ENCODE measurements at places on chromosomes 1 and 21. TPM values are rescaled to one million over a fixed set of nuclear protein-coding genes. Genes with fewer than 3 reads are reported as not detected.

The CFHR3 gene
- total RNA-seq = not detected

The SPTA1 gene
- total RNA-seq = 1.2 TPM

The RAP1GAP gene
- 0.09 TPM for total RNA-seq

The GNG5 gene
- 54.1 TPM for total RNA-seq

The NMNAT2 gene
- 0.49 TPM for total RNA-seq

The TMEM52 gene
- not detected for total RNA-seq

The ECM1 gene
- total RNA-seq = 8.0 TPM

The TFF2 gene
- not detected for total RNA-seq

The FNDC5 gene
- 0.99 TPM for total RNA-seq

The TBX15 gene
- total RNA-seq = 0.63 TPM

The ZMYND12 gene
- total RNA-seq = 1.6 TPM

The DYNLT5 gene
- total RNA-seq = 1.4 TPM

The CCDC24 gene
- 2.6 TPM for total RNA-seq

The OR2L2 gene
- total RNA-seq = not detected

The SH2D2A gene
- not detected for total RNA-seq

The RGS4 gene
- 255 TPM for total RNA-seq

The F13B gene
- total RNA-seq = not detected

The RNU1-2 gene
- total RNA-seq = 2,882 TPM

The PGD gene
- total RNA-seq = 108 TPM

The ETNK2 gene
- total RNA-seq = 6.4 TPM

The SPATA17 gene
- total RNA-seq = 1.8 TPM

The RGS1 gene
- total RNA-seq = not detected

The RPE65 gene
- total RNA-seq = not detected

The C8A gene
- not detected for total RNA-seq

The CRTC2 gene
- 6.6 TPM for total RNA-seq

The ENTREP3 gene
- 9.3 TPM for total RNA-seq

The UBAP2L gene
- total RNA-seq = 115 TPM

The TP73 gene
- 0.18 TPM for total RNA-seq

The CFHR5 gene
- not detected for total RNA-seq

The FCAMR gene
- not detected for total RNA-seq

The CSMD2 gene
- total RNA-seq = 0.82 TPM

The ADORA1 gene
- total RNA-seq = 6.5 TPM

The TSTD1 gene
- total RNA-seq = not detected

The MX2 gene
- 4.2 TPM for total RNA-seq

The TMEM200B gene
- 9.5 TPM for total RNA-seq

The SLC6A17 gene
- total RNA-seq = 0.16 TPM

The TRABD2B gene
- total RNA-seq = 0.16 TPM

The NUP210L gene
- total RNA-seq = 0.09 TPM

The ERICH3 gene
- total RNA-seq = not detected

The ZBTB8B gene
- not detected for total RNA-seq

The CYB5RL gene
- total RNA-seq = 15.4 TPM
